ENCODE measurements at places on chromosomes 1 and 21.

- no peak for DNase-seq
Measured at GRCh38 chr21:36461918-36462486, 17.9 kb downstream of the CLDN14 start.

DNA sequence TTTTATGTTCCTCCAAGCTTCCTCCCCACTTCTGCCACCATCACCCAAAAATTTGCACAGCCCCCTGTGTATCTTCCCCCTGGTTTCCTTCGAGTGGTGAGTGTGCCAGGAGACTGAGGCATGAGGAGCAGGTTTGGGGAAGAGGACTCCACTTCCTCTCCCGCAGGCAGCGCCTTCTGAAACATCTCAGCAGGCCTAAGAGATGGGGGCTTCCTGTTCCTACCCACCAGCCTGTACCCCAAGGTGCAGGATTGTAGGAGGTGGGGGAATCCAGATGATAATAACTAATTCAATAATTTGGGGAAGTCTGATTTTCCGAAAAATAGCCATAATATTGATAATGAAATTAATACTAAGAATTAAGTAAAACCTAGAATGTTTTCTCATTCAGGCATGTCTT, 62.4 kb downstream of the RHBG start:
- DNase-seq: no peak

DNA sequence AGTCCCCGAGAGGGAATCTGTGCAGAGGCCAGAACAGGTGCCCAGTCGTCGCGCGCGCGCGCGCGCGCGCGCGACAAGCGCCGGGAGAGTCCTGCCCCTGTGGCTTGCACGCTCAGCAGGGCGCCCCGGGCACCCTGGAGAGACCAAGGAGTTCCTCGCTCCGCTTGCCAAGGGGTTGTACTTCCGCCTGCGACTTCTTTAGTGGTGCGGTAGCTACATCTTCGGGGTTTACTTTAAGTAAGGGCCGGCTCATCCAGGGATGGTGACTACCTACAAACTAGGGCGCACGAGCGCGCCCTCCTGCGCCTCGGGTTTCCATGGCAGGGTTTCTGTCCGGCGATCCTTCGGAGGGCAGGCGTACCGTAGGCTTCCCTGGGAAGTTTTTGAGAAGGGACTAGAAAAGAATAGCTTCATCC, 1.4 kb downstream of the LHX4 start:
- DNase-seq: no peak

GRCh38 chr21:37527716-37528115, 161.1 kb downstream of the DYRK1A start:
- DNase-seq: no peak

- no peak for DNase-seq
Measured at GRCh38 chr1:225655509-225656258, 2.8 kb upstream of the ENAH start.

DNA sequence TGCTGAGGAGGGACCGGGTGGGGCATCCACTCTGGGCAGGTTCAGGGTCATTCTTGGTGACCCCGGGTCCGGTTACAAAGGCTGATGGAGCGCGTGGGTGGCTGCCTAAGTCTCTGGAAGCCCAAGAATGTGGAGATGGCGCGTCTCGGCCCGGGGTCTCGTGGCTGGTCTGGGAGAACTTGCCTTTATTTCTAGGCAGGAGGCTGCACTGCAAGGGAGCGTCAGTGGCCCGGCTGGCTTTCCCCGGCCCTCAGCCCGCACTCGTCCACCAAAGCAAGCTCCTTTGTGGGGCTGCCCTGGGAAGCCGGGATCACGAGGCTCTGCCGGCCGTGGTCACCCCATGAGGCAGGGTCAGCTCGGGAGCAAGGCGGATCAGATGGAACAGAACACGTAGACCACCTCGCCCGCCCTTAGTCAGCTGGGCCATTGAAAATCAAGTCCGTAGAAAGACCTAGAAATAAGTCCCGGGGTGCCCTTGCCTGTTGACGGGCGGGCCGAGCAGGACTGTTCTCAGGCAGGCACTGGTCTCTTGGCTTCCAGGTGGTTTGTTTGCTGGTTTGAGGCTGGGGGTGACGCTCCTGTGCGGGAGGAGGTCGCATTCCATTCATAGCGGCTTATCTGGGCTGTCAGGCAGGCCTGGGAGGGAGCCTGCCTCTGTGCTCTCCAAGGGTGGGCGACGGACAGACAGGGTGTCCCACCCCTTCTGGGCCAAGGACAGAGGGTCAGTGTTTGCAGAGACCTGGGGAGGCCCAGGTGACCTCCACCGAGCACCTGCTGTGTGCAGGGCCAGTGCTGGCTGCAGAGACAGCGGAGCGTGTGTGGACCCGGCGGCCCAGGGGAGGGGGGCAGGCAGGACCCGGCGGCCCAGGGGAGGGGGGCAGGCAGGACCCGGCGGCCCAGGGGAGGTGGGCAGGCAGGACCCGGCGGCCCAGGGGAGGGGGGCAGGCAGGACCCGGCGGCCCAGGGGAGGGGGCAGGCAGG, 25.8 kb downstream of the COL18A1 start:
- DNase-seq: no peak

GRCh38 chr1:25169610-25170009, 62.7 kb downstream of the SYF2 start:
- no peak for DNase-seq

Data from stimulated activated CD8-positive, alpha-beta memory T cell treated with anti-CD3 and anti-CD28 coated beads, Interleukin-15, amount 100 ng/mL, for 4 hours (primary cell).